ENCODE measurements at places on chromosomes 12 and 14. TPM values are rescaled to one million over a fixed set of nuclear protein-coding genes. Genes with fewer than 3 reads are reported as not detected.

- H3K4me3 ChIP-seq = no peak overlapping the region
- no peak for DNase-seq
- no peaks in the 10 kb centered on the region for H3K36me3 ChIP-seq
These were observed 1.6 kb downstream of the MSI1 start for GRCh38 chr12:120367233-120367923.

GRCh38 chr14:35374263-35374712, 30.3 kb downstream of the NFKBIA start:
- peaks cover 9% of the 10 kb centered on the region for H3K4me1 ChIP-seq
- no peak for DNase-seq
- H3K27ac ChIP-seq = no peak overlapping the region
- H3K36me3 ChIP-seq = peaks cover 9% of the 10 kb centered on the region

DNA sequence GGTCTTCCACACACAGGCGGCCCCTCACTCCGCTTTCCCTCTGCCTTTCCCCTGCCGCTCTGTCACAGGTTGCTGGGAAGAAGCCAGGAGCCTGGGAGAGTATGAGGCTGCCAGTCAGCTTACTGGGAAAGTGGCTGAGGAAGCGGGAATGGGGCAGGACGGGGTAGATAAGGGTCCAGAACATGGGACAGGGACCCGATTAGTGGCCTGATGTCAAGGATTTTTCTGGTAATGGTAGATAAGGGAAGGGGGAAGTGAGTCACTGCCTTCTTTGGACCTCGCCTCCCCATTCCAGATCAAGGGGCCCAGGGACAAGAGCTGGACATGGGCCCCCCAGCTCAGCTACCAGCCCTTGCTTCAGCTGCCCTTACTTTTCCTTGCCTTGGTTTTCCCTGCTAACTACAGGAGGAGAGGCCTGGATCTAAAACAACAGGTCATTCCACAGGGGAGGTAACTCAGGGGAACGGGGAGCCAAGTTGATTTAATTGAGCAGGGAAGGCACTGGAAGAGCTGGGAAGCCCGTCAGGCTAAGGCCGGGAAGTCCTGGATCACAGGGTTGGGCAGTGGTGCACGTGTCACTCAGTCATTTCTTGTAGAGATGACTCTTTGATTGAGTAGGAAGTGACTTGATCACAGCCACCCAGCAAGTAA, 3.5 kb upstream of the LPAR5 start:
- DNase-seq = no peak
- peaks cover 10% of the 10 kb centered on the region for H3K36me3 ChIP-seq
- H3K27ac ChIP-seq = peak overlapping the region; percentile 2
- H3K27me3 ChIP-seq = peaks cover 14% of the 10 kb centered on the region

DNA sequence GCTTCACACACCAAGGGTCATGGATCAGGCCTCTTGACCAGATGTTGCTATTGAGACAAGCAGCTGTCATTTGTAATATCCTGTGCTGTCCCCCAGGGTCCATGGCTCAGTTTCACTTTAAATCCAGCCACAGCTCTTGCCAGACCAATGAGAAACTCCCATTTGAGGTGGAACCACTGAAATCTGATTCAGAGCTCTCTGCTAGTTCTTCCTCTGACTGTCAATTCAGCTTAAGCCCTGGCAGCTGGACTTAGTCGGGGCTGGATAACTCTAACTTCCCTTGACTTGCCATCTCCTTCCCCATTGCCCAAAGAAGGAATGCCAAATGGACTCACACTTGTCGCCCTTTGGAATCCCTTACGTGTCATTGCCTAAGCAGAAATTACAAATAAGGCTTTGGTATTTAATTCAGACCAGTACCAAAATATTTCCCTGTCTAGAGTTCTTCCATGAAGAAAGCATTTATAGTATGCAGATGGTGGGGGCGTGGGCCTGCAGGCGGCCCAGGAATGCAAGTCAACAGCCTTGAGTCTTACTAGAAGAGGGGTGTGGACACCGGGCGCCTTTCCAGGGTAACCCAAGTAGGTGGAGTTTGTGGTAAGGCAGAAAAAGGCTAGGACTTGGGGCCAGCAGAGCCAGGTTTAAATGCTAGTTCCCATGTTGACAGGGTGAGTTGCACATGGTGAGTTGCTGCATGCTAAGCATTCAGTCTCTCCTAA, 96.9 kb upstream of the TMPO start:
- DNase-seq = no peak
- H3K36me3 ChIP-seq = no peaks in the 10 kb centered on the region
- no peak overlapping the region for H3K4me3 ChIP-seq
- peaks cover 4% of the 10 kb centered on the region for H3K27me3 ChIP-seq

- H3K4me3 ChIP-seq = peak overlapping the region; percentile 70
- H3K27me3 ChIP-seq = no peaks in the 10 kb centered on the region
- peaks cover 61% of the 10 kb centered on the region for H3K36me3 ChIP-seq
- DNase-seq = no peak
- peak overlapping the region; percentile 88 for H3K27ac ChIP-seq
- peaks cover 86% of the 10 kb centered on the region for H3K4me1 ChIP-seq
These were observed 10.9 kb downstream of the BTG1 start for GRCh38 chr12:92134638-92135274.

- peaks cover 53% of the 10 kb centered on the region for H3K4me1 ChIP-seq
- DNase-seq = peak; percentile 61
- H3K27ac ChIP-seq = peak overlapping the region; percentile 69
- no peaks in the 10 kb centered on the region for H3K27me3 ChIP-seq
These were observed 105.0 kb downstream of the PPP2R5E start for GRCh38 chr14:63438065-63438757.

DNA sequence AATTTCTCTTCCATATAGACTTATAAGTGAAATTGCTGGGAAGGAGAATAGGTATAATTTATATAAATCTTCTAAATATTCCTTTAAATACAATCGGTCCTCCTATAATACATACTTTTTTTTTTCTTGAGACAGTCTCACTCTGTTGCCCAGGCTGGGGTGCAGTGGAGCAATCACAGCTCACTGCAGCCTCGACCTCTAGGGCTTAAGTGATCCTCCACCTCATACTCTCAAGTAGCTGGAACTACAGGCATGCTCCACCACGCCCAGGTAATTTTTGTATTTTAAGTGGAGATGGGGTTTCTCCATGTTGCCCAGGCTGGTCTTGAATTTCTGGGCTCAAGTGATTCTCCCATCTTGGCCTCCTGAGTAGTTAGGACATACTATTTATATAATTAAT, 29.7 kb upstream of the NPFF start:
- no peak for DNase-seq
- no peak overlapping the region for H3K4me3 ChIP-seq
- no peaks in the 10 kb centered on the region for H3K4me1 ChIP-seq
- no peak overlapping the region for H3K27ac ChIP-seq
- no peaks in the 10 kb centered on the region for H3K27me3 ChIP-seq

- no peak overlapping the region for H3K27ac ChIP-seq
- peak; percentile 16 for DNase-seq
- no peak overlapping the region for H3K4me3 ChIP-seq
These were observed 61.6 kb downstream of the BEGAIN start for GRCh38 chr14:100525615-100526014.

The AMN1 gene
- 3.4 TPM for total RNA-seq

The FGFR1OP2 gene
- 87.4 TPM for total RNA-seq

The TSPAN11 gene
- total RNA-seq = not detected

The KCNJ8 gene
- not detected for total RNA-seq

The SLCO1B1 gene
- total RNA-seq = not detected

All from activated CD8-positive, alpha-beta T cell treated with anti-CD3 and anti-CD28 coated beads, Interleukin-2, amount 10 ng/mL, durations not matched to agents 7 days and 5 days (primary cell).